ENCODE measurements at places on chromosomes 11 and 22.

- DNase-seq = no peak
Observed at GRCh38 chr11:44268614-44269080, 41.3 kb downstream of the ALX4 start.

DNA sequence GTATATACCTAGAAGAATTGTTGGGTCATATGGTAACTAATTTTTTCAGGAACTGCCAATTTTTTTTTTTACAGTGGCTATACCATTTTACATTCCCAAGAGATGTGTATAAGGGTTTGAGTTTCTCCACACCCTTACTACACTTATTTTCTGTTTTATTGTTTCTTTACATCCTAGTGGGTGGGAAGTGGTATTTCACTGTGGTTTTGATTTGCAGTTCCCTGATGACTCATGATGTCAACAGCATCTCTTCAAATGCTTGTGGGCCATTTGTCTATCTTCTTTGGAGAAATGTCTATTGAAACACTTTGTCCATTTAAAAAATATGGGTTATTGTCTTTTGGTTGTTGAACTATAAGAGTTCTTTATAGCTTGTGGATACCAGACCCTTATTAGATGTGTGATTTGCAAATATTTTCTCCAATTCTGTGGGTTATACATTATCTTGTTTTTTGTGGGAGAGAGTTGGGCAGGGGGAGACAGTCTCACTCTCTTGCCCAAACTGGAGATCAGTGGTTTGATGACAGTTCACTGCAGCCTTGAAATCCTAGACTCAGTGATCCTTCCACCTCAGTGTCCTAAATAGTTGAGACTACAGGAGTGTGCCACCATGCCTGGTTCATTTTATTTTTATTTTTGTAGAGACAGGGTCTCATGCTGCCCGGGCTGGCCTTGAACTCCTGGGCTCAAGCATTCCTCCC, 30.3 kb upstream of the PISD start:
- DNase-seq = no peak

DNA sequence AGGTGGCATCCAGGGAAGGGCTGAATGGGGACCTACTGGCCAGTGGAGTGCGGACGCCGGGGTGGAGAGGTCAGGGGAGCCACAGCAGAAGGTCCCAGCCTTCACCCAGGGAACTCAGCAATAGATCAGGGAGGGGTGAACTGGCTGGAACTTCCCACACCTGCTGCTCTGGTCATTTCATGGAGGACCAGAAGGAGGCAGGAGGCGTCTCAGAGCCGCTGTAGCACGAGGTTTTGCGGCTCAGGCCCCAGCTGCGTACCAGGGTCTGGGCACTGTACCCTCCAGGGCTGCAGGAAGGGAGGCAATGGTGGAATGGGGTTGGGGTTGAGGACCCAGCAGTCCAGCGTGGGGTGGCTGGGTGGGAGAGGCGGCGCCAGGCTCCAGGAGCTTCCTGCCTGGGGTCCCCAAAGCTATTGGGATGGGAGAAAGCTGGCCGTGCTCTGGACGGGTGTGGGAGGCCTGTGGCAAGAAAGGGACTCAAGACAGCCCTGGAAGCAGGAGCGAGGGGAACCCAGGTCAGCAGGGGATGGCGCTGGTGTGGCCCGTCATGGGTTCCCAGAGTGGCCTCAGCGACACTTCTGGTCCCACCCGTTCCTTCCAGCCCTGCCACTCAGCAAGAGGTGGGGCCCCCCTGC, 20.2 kb upstream of the BRSK2 start:
- no peak for DNase-seq

DNA sequence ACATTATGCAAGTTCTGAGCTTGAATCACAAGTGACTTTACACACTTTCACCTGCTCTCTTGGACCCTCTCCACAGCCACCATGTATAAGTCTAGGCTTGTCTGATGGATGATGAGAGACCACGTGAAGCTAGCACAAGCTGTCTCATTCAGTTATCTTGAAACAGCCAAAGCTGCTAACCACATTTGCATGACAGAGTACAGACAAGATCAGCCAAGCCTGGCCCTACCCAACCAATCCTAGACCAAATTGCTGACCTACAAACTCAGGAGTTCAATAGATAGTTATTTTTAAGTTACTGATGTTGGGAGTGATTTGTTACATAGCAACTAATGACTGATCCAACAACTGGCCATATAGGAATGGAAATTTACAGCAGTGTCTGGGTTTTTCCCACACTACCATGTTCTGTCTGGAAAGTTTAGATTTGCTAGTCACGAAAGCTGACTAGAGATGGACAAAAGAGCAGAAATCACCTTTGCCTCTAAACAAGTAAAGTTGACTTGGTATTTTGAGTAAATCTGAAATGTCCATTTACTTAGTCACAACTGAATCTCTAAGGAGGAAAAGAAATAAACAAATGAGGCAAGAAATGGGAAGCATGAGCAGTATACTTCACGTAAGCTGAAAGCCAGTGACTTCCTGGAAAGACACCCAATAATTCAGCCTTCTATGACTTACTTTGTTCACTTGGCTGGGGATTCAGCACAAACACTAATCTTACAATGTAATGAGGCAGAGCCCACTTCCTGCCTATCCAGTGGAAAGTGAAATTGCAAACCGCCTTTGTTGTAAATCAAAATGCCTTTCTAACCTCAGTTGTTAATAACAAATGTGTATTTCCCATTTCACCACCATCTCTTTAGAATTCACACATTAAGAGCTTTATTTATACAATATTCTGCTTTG, 101.7 kb downstream of the FAM181B start:
- DNase-seq = no peak

DNA sequence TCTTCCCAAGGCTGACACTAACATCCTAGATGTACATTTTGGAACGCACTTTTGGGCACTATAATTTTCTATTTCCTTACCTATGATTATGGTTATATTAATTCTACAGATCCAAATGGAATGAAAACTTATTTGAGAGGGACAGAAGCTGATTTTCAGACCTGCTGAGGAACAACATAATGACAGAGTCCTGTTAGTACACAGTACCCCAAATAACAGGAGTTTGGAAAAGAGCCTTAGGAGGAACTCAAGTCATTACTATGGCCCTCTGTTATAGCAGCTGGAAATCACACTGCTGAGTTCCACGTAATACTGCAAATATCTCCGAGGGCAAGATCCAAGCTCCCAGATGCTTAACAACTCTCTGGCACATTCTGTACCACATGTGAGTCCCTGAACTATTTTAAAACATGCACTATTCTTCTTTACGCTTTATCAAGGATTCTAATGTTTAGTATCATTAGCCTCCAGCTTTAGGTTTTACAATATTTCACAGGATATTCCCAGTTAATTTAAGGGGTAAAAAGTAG, 1027.7 kb upstream of the CCDC90B start:
- no peak for DNase-seq

- no peak for DNase-seq
Observed at GRCh38 chr11:18578975-18579598, 9.4 kb downstream of the UEVLD start.

GRCh38 chr11:134609361-134610115, 197.5 kb upstream of the B3GAT1 start:
- DNase-seq = peak; percentile 72

DNA sequence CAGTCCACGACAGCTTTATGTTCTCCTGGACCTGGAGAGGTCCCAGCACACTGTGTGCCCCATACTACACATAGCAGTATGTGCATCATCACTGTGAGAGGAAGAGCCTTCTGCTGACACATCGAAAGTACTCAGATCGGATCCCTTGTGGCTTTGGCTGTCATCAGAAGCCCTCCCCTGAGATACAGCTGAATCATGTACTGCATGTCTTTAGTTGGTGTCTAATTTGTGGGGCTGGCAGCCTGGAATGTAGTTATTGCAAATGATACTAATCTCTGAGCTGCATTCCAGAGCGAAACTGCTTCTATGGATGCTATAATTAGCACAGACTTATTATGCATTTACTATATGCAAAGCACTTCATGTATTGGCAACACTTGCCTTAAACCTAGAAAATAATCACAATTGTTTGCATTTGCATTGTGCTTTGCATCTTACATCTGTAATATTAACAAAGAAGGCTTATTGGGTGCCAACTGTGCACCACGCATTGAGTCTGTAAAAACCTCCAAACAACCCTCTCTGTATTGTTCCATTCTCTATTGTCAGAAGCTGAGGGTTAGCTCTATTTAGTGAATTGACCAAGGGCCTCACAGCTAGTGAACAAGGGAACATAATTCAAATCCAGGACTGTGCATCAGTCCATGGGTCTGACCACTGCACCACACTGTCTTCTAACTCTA, 89.2 kb upstream of the CRTAM start:
- no peak for DNase-seq

DNA sequence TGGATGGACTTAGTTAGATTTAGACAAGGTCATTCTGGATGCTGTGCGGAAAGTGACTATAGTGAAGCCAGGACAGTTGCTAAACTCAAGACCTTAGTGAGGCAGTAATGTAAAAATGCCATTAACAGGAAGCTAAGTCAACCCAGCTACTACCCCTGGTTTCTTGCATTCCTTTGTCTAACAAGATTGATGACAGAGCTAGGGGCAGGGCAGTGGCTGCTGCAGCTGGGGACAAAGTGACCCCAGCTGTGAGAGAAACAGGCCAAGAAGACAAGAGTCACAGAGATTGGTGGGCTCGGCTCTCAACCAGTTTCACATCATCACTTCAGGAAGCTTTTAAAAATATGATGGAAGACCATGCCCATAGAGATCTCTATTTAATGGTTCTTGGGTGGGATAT, 110.4 kb upstream of the POU2AF2 start:
- DNase-seq = no peak

DNA sequence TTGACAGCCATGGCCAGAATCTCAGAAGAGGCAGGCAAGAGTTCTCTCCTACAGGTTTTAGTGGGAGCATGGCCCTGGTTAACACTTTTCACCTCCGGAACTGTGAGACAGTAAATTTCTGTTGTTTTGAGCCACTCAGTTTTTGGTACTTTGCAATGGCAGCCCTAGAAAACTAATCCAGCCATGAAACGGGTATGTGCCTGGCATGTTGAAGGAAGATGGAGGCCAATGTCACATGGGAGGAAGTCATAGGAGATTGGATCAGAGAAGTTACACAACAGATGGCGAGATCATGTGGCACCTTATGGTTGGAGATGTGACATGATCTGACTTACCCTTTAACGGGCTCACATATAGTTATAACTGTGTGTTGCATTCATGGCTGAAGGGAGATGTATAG, 63.2 kb upstream of the EED start:
- no peak for DNase-seq

GRCh38 chr11:367956-368413, 1.3 kb upstream of the B4GALNT4 start:
- no peak for DNase-seq

DNA sequence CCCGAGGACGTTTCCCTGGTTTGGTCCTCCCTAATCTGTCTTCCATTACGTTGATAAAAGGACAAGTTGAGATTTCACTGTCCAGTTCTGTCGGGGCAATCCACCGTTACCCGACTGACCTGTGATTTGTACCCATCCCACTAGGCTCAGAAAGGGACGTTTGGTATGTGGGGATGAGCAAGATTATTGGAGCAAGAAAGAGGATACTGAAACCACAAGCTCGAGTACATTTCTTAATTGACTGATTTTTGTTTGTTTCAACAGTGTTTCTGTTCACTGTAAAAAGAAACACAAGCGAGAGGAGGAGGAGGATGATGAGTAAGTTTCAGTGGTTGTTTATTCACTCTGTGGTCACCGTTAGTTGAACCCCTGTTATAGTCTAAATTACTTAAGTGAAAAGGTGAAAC, 969 bp downstream of the CCDC117 start:
- DNase-seq = no peak

DNA sequence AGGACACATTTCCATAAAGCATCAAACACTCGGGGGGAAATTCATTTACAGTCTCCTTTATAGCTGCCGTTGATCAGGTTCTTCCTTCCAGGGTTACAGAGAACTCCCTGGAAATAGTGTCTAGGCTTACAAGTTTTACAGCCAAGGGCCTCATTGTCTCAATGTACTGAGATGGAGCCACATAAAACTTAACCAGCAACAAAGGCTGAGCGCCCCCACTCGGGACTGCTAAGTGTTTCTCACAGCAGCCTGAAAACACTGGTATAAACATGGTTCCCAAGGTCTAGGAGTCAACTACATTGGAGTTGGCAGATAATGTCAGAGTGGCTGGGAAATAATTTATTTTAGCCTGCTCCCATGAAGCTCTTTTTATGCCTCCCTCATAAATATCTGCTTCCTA, 686.2 kb downstream of the OPCML start:
- no peak for DNase-seq

GRCh38 chr11:91258876-91259275, 965.7 kb upstream of the FAT3 start:
- DNase-seq = no peak

DNA sequence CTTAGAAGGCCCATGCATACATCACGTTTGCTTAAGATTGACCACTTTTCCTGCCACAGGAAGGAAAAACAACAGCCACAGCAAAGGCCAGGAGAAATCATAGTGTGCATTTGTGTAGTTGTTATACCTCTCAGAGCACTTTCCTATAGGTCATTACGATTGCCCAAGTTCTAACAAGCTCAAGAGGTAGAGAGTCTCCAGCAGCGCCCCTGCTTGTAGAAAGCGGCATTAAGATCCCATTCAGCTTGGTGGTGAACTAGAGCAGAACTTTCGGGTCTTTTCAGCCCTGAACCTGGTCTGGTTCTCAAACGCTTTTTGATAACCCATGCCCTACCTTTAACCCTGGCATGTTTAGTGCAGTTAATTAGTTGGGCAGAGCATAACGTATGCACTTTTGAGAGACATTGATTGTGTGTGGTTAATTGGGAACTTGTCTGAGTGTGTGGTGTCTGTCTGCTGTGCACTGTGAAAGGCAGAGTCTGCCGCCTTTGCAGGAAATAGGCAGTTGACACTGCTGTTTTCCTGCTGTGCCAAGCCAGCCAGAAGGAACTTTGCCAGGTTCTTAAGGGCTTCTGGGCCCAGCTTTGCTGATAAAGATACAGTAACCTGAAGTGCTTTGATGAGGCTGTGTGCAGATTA, 109.9 kb upstream of the CLMP start:
- DNase-seq = no peak

DNA sequence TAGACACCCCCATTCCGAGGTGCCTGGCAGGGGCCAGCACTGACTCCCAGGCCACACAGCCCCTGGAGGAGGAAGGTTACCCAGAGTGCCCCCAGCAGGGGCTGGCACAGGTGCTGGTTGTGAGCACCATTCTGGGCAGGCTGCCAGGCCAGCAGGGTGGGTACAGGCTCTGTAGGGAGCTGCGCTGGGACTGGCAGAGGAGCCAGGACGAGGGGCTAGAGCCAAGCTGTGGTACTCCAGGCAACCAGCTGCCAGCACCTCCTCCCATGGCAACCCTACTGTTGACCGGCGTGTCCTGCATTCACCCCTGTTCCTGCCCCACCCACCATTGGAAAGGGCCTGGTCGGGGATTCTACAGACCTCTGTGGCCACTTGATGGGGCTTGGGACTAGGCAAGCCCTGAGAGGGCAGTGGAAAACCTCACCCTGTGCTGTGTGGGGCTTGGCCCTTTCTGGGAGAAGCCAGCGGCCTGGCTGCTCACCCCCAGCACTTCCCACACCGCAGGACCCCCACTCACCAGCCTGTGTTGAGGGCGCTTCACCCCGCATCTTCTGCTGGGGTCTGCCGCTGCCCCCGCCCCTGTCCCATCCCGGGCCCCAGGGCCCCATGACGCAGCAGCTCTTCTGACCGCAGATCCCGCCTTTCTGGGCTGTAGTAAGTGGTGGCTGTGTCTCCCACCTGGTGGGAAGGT, 1.9 kb downstream of the CLDN5 start:
- DNase-seq = no peak

- DNase-seq = no peak
Observed at GRCh38 chr22:33656808-33657628, 263.3 kb downstream of the LARGE1 start.
